NCI-H524 (cell line): ENCODE measurements at places on chromosomes 1 and 21.

DNA sequence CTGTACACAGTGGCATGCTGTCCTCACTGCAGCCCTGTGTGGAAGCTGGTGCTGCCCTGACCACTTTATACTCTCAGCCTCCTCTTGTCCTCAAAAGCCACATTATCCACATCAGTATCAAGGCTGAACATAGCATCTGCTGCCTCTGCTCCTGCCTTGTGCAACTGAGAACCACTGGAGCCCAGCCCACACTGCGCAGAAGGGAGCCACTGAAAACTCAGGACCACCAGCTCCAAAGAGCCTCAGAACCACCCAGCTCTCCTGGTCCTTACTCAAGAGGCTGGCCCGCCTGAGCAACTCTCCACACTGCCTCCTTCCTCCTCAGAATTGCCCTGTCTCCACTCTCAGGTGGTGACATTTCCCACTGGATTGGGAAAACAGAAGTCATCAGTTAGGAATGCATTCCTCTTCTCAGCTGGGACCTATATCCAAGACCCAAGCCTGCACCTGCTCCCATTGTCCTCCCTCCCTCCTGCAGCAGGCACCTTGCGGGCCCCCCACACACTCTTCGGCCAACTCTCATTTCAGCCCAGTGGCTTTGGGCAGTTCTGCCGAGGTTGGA, 7.0 kb upstream of the KISS1 start:
- DNase-seq, result no peak

DNA sequence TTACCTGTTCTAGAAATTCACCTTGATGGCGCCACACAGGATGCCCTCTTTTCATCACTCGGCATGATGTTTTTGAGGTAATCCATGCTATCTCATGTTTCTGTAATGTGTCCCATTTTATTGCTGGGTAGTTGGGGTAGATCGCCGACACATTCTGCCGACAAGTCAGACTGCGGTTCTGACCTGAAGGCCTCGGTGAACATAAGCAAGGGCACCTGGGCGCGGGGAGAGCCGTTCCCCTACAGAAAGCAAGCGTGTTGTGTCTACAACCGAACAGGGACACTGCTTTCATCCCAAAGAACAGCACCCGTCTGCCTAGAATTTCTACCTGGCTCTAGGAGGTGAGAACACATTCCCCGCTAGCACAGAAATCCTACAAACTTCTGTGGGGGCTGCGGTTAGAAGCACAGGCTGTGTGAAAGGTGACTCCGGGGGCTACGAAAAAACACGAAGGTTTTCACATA, 149.2 kb downstream of the PPIAL4G start:
- no peak for DNase-seq

DNA sequence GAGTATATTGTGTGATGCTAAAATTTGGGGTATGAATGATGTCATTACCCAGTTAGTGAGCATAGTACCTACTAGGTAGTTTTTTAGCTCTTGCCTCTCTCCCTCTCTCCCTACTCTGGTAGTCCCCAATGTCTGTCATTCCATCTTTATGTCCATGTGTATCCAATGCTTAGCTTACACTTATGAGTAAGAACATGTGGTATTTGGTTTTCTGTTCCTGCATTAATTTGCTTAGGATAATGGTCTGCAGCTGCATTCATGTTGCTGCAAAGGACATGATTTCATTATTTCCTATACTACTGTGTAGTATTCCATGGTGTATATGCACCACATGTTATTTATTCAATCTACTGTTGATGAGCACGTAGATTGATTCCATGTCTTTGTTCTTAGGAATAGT, 54.4 kb upstream of the NEGR1 start:
- DNase-seq, result no peak

- DNase-seq, result no peak
Observed at GRCh38 chr1:23964235-23964668, 4.6 kb downstream of the PNRC2 start.

GRCh38 chr1:183310753-183311479, 107.3 kb downstream of the NMNAT2 start:
- DNase-seq, result no peak

DNA sequence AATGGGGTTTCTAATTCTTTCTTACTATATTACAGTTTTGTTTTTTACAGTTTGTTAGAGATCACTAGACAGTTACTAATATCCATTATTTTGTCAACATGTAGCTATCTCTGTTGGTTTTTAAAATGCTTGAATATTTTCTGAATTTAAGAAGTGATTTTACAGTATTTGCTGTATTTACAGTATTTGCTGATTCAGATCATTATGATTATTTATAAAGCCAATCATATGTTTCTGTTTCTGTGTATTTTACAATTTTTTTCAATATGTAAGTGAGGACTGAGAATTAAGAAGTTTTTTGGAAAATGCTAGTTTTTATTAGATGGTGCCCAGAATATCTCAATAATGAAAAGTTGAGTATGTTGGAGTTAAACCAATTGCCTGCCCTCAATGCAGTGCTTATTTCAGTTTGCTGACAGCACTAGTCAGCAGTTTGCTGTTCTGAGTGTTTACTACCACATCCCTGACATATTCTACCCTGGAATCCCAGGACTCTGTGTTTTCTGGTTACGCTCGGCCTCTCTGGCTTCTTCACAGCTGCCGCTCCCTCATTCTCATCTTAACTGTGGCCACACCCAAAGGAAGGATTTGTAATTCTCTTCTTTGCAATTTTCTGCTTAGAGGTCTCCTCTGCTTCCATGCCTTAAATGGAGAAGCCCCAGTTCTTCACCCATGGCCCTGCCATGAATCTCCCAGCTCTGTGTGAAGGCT, 68.0 kb upstream of the BACH1 start:
- no peak for DNase-seq

GRCh38 chr1:228262475-228262874, 54.6 kb downstream of the OBSCN start:
- DNase-seq, result no peak

- no peak for DNase-seq
Observed at GRCh38 chr1:179137617-179138255, 55.9 kb downstream of the TOR3A start.

DNA sequence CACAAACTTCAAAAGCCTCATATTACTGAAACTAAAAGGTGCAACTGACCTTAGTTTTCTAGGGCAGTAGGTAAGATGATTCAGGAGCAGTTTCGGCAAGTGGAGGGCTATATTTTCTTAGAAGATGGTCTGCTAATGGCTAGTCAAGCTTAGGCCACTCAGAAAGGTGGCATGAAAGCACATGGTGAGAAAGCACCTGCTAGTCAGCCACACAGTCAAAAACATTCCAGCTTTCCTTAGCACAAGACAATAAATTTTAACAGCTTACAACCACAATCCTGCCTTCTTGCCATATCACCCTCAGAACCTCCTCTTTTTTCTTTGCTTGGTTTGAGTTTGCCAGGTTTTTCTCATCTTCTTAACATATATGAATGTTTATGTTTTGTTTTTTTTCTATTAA, 81.1 kb upstream of the SLFNL1 start:
- no peak for DNase-seq

GRCh38 chr1:203117611-203118575, 9.6 kb upstream of the ADORA1 start:
- peak; percentile 56 for DNase-seq

- no peak for DNase-seq
Observed at GRCh38 chr1:19866758-19867157, 15.4 kb upstream of the OTUD3 start.

- no peak for DNase-seq
Observed at GRCh38 chr1:220990427-220991339, 111.4 kb downstream of the HLX start.

- DNase-seq, result no peak
Observed at GRCh38 chr1:23673086-23673813, 18.4 kb upstream of the RPL11 start.

DNA sequence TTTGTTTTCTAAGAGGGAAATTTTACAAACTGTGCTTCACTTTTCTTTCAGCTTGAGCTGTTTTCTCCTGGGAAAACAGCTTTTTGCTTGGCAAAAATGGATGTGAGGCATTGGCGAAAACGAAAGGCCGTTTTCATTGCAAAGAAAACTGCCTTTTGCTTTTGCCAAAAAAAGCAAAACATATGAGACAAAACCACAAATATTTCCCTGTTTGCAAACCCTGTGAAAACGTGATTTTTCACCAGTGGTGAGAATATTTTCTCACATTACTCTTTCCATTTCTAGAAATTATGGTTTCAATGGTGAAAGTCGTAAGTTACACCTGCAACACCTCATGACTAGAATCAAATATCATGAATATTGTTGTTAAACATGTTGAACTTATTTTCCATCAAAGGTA, 74.0 kb upstream of the ZBTB18 start:
- DNase-seq, result no peak

DNA sequence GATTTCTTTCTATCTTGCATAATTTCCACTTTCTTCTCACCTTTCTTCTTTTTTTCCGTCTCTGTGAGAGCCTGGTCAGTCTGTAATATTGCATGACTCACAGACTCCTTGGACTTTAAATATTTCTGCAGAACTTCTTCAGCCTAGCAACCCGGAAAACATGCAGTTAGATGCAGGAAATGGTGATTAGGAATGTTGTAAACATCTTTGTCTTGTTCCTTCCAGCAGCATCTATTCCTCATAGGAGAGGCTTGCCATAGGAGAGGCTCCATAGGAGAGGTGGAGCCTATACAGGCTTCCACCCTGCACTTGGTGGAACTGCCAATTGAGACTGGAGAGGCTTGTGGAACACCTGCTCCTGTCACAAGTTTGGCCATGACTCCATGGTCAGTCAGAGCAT, 10.0 kb downstream of the GBP5 start:
- DNase-seq, result no peak

DNA sequence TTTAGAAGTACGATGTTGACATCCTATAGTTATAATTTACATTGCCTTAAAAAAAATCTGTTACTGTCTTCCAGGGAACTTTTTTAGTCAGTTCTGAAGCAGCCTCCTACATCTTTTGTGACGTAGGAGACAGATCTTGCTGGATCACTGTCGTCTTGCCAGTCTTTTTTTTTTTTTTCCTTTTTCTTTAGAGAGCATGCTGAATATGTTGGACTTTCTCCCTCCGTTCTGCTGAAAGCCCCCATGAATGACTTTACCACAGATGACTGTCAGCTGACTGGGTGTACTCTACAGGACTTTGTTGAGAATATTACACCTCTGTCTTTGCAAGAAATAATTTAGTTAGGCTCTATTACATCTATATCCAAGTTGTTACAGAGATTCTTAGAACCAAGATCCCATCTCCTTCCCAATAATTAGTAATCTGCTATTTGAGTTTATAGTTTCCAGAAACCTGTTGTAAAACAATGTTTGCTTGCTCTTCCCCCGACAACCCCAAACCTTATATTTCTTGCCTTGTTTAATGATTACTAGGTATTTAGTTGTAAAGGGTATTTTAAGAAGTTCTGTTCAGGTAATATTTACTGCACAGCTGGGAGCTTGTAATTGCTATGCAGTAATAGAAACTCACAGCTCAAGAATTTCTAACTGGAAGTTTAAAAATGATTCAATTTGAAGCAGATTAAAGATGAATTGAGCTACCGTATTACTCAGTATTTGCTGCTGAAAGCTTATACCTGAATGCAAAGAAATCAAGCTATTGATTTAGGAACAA, 61.8 kb downstream of the RASAL2 start:
- no peak for DNase-seq

- no peak for DNase-seq
Observed at GRCh38 chr1:104973516-104973915, 1223.8 kb downstream of the AMY1C start.

DNA sequence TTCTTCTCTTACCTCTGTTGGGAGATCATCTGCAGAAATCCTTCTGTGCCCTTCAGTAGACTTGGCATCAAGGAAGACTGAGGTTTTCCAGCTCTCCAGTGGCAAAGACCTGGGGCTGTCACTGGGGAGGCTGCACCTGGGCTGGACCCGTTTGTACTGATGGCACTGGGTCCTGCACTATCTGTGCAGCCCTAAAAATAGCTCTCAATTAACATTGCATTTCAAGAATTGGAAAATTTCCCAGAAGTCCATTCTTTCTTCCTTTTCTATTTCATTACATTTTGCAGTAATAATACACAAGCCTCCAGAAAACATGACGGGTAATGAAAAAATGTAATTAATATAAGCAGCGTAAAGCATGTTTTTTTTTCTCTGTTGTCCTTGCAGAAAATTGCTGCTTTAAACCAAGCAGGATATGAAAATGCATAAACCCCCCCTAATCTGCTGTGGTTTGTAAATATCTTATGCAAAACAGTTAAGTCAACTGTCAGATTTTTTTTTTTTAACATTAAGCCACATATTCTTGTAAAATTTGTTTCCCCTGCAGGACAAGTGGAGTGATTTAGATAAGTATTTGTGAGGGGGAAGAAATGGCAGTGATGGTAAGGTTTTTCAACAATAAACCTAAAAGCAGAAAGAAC, 64.9 kb downstream of the LMO4 start:
- DNase-seq, result no peak

DNA sequence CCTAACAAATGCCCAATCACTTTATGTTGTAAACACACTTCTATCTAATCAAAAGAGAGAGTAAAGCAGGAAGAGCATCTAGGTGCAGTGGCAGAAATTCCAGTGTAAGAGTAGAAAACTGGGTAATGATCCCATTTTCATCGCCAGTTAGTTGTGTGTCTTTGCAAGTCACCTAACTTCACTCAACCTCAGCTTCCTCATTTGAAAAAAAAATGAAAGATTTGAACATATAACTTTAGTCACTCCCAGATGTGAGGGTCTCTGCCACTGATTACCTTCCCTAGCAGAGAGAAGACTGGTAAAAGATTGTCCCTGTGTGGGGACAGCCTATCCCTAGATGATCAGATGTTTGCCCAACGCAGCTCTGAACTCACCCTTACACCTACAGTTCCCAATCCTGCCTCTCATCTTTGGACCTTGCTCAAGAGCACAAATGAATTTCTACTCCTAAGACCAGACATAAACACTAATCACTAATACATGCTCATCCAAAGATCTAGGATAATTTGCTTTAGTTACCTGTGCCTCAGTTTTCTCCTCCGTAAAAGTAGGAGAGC, 25.2 kb upstream of the DUSP23 start:
- no peak for DNase-seq

DNA sequence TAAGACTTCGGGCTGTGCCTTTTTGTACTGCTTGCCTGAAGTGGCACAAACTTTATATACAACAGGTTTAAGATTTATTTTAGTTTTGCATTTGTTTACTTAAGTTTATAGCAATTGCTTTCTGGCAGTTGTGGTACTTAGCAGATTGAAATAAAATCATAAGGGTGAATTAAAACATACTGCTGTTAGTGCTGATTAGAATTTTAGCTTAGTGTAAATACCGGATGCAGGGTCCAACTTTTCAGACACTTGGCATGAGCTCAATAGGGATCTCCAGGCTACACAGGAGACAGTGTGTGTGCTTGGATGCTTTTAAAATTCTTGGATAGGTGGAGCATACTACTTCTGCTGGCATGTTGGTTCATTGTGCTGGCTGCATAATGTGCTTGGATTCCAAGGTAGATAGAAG, 159.6 kb downstream of the NFIA start:
- no peak for DNase-seq

- no peak for DNase-seq
Observed at GRCh38 chr1:191595170-191595569, 563.1 kb upstream of the RGS18 start.
